Substantia nigra (tissue), 51 donors: ENCODE measurements at places on chromosomes 13 and 19.

- no peak for DNase-seq
Measured at GRCh38 chr13:73957889-73958288, 176.3 kb downstream of the KLF12 start.

DNA sequence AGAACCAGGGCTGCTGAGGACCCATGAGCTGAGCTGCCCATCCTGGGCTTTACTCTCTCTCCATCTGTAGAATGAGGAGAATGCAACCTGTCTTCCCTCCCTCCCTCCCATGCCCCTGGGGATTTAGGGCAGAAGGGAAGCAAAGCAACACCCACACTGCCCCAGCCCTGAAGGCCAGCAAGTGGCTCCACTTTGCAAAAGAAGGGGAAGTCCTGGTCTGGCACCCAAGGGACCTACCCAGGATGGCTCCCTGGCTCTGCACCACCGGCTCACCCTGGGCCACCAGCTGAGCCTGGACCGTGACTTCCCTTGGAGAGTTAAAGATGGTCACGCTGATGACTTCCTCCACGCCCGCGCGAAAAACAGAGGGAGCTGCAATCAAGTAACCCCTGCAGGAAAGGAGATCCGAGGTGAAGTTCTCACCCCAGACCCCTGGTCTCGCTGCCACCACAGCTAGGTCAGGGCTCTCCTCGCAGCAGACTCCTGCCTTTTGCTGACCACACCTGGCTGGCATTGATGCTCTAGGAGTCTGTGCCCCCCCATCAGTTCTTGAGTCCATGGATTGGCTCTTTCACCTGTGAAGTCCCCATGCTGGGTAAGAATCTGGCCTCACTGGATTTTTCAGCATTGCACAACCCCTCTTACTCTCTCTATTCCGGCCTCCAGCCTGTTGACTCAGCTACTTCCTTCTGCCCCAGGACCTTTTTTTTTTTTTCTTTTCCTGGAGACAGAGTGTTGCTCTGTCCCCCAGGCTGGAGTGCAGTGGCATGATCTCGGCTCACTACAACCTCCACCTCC lies 4.6 kb downstream of the CPAMD8 start:
- no peak for DNase-seq

GRCh38 chr13:112346899-112347229 lies 29.3 kb upstream of the SPACA7 start:
- DNase-seq: no peak

DNA sequence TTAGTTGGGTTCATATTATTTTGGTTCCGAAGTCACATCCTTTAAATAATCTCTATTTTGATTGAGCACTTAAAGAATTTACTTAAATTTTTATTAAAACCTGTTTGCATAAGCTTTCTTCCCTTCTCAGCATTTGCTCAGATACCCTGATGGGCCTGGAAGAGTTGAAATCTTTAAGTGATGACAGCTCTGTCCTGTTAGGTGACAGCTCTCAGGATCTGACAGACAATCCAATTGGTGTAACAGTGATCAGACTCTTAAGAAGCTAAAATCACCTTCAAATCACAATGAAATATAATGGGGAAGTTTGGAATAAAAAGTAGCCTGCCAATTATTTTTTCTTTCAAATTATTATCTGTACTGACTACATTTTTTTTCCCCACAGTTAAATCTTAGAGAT lies 284.4 kb downstream of the LMO7 start:
- DNase-seq: no peak

DNA sequence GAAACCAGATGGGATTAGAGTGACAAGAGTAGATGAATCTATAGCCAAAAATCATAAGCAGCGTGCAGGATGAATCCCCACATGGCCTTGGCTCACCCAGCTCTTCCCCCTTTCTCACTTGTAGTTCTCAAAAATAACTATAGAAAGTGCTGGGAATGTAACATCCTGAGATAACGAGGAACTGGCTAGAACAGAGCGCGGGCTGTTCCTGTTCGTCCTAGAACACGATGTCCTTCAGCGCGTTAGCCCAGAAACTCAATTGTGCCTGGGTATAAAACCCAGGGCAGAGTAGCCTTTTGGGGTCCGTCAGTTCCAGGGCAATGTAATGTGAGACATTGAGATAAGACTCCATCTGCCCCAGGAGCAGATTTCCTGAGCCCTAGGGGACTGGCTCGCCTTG lies 326.2 kb downstream of the TSHZ3 start:
- no peak for DNase-seq

GRCh38 chr19:47631681-47632446 lies 22.9 kb downstream of the BICRA start:
- DNase-seq: no peak

- DNase-seq: no peak
Measured at GRCh38 chr13:80712026-80712425, 371.1 kb upstream of the SPRY2 start.

DNA sequence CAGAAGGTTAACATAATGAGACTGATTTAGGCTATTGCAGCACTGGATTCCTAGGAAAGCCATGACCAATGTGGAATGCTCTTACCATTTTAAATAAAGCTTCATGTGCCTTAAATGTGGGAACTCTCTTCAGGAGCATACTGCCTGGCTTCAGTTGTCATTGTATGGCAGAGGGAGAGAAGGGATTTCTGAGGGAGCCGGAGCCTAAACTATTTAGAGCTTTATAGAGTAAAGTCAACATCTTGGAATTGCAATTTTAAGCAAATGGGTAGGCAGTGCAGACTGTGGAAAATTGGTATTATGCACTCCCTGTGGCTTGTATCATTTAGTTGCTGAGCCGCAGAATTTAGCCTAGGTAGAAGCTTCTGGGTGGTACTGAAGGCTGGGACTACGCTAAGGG lies 2041.4 kb downstream of the PCDH9 start:
- no peak for DNase-seq

GRCh38 chr19:33383720-33384292 lies 10.3 kb downstream of the CEBPG start:
- DNase-seq: no peak

GRCh38 chr19:6087074-6087571 lies 23.2 kb downstream of the RFX2 start:
- no peak for DNase-seq
